ENCODE measurements at places on chromosomes 5 and 9. TPM values are rescaled to one million over a fixed set of nuclear protein-coding genes. Genes with fewer than 3 reads are reported as not detected.

The DDX46 gene
- total RNA-seq, result 35.0 TPM

DNA sequence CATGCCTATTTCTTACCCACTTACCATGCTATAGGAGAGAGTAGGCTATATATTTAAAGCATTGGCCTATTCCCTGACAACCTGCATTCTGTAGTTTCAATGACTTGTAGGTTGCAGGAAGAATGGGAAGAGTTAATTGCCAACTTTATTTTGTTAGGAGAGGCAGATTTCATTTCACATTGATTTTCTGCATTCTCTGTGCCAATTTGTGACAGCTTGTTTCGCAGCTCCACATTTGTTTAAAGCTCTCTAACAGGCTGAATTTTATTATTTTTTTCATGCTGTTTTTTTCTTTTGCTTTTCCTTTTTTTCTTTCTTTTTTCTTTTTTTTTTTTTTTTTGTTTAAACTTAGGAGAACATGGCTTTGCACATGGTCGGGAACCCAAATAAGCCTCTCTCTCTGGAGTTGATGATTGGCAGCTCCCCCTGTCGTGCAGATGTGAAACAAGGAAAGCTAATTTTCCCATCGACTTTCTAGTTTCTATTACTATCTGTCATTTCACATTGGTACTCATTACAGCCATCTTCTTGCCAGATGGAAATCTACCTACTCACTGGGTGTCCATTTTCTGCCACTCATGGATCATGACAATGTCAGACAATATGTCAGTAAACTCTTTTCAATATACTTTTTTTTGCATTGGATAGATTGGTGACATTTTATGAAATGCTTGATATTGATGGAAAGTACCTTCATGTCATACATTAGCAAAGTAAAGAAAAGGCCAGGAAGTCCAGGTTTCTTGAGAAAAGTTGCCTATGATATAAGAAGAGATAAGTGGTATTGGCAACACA lies 223.2 kb downstream of the KCTD16 start:
- DNase-seq, result no peak

- DNase-seq, result no peak
Observed at GRCh38 chr5:94263068-94263467, 355.3 kb downstream of the KIAA0825 start.

- no peak for DNase-seq
Observed at GRCh38 chr5:2524620-2525019, 226.9 kb downstream of the IRX2 start.

GRCh38 chr5:16737209-16737608 lies 120.4 kb upstream of the RETREG1 start:
- no peak for DNase-seq

The ANKRD18A gene
- 2.7 TPM for total RNA-seq

- DNase-seq, result no peak
Observed at GRCh38 chr9:135181336-135181735, 93.9 kb downstream of the OLFM1 start.

All from epithelial cell of proximal tubule (primary cell).